Activated CD4-positive, alpha-beta T cell treated with anti-CD3 and anti-CD28 coated beads, Interleukin-2, amount 50 U/mL, for 4 hours (primary cell): ENCODE measurements at places on chromosomes 12 and 14.

GRCh38 chr14:75274899-75275569 lies 3.6 kb upstream of the FOS start:
- no peak for DNase-seq

DNA sequence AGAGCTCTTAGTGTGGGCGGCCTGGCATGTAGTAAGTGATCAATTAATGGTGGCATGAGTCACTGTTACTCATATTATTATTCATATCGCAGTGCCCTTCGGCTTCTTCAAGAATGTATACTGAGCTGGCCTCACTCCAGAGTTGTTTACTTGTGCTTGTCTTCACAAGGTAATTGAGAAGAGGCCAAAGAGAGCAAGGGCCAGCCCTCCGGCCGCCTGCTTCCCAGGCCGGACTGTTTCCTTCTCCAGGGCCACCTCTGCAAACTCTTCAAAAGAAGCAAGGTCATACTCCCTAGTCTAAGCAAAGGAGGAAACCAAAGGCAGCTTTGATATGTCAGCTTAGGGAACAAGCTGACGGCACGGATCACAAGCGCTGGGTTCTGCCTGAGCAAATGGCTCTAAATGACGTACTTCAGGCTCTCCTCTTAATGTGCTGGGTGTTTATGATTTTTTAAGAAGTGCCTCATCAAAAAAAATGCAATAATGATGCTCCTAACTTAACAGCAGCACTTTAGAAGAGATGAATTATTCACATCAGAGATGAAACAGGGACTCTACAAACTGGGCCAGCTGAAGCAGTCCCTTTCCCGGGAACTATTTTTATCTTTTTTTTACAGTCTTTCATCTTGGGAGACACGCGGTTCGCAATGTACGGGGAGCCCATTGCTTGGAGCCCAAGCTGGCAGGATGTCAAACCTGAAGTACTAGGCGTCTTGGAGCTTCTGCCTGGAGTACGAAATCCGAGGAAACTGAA lies 65.6 kb upstream of the DLK1 start:
- no peak for DNase-seq

GRCh38 chr12:25976289-25976688 lies 17.8 kb downstream of the RASSF8 start:
- no peak for DNase-seq

DNA sequence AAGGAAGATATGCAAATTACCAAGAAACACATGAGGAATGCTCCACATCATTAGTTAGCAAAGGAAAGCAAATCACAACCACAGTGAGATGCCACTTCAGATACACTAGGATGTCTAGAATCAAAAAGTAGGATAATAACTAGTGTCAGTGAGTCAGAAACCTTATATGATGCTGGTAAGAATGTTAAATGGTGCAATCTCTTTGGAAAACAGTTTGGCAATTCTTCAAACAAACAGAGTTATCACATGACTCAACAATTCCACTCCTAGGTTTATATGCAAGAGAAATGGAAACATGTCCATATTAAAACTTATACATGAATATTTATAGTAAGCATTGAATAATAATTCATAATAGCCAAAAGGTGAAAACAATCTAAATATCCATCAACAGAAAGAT lies 220.9 kb downstream of the FOXG1 start:
- no peak for DNase-seq

- no peak for DNase-seq
These were observed 1.4 kb upstream of the PTPRQ start for GRCh38 chr12:80442426-80443222.

DNA sequence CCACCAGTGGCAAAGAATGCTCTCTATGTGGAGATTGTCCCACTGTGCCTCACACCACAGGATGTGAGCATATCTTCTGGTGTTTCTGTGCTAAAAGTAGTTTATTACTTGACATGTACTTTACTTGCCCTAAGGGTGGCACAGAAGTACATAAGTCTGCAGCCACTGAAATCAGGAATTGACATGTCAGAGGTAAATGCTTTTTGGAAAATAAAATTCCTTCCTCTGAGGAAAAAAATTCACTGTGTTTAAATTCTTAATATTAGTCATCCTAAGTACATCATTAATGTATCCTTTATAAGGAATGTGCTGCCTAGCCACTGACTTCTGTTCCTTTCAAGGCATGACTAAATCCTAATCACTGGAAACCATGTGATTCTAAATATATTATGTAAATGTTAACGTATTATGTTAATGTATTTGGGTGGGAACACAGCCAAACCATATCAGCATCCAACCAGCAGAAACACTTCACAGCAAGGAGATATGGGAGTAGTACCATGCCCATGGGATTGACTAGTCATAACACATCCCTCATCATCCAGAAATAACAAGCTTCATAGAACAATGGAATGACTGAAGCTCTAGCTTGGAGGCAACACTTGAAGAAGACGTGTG lies 239.7 kb upstream of the PPFIA2 start:
- DNase-seq, result no peak

DNA sequence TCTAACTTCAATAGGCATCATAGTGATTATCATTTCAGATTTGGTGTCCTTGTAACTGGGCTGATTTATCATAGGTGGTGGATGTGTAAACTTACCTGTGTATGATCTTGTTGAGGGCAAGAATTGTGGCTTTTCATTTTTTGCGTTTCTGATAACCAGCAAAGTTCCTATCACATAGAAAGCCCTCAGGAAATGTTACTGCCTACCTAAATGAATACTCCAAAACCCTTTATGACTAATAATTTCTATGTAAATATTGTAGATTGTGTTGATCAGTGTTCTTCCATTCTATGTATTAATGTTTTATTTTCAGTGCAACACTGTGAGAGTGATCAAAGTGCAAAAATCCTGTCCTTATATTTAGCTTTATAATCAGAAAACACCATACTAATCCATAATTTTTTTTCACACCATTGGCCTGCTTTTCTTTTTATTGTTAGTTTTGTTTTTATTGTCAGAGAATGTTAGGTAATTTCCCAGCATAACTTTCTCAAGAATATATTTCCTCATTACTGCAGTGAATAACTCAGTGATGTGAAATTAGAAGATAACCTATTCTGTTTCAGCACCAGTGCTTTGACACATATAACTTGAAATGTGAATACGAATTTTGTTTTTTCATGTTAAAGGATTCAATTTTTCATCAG lies 94.1 kb downstream of the GPHN start:
- no peak for DNase-seq

- no peak for DNase-seq
These were observed 288.5 kb downstream of the KSR2 start for GRCh38 chr12:117680312-117680711.

DNA sequence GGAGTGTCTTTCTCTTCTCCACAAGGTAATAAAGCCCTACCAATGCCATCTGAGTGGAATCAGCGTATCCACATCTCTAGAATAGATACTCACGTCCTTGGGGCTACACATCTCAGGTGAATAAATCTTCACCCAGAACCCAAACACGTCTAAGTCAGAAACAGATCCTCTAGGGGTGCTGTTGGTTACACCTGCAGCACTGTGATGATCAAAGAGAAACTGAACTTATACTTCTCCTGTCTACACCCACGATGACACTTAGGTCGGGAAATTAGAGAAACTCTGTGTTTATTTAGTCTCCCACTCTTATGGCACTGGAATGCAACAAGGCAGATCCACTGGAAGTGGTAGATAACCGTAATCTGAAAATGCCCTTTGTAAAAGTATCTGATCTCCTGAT lies 46.2 kb downstream of the WIF1 start:
- no peak for DNase-seq

DNA sequence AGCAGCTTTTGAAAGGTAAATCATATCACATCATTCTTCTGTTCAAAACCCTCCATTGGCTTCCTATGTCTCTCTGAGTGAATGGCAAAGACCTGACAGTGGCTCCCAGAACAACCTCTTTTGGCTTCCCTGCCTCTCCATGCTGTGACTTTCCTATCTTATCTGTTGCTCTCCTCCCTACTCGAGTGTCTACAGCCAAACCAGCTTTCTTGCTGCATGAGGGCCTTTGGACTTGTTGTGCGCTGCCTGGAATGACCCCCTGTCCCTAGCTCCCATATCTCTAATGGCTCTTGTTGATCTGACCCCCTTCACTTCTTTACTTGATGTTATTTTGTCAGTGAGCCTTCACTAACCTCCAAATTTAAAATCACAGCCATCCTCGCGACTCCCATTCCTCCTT lies 2.5 kb downstream of the SYNE2 start:
- DNase-seq, result no peak
